Neural crest cell (in vitro differentiated cells): ENCODE measurements at places on chromosomes 11 and 22. TPM values are rescaled to one million over a fixed set of nuclear protein-coding genes. Genes with fewer than 3 reads are reported as not detected.

Gene SRSF8
- 32.5 and 40.4 TPM in 2 replicates for total RNA-seq

Gene PKP3
- total RNA-seq = 0.42 and 1.7 TPM in 2 replicates

Gene SLC22A9
- not detected in 2 replicates for total RNA-seq

Gene ST14
- 0.12 and 0.30 TPM in 2 replicates for total RNA-seq

Gene PPM1F
- total RNA-seq = 44.1 and 49.8 TPM in 2 replicates

Gene MUC5B
- total RNA-seq = 0.36 and 0.42 TPM in 2 replicates

Gene SCGB1A1
- total RNA-seq = not detected in 2 replicates

Gene TOM1
- 24.6 and 24.7 TPM in 2 replicates for total RNA-seq

Gene PANX2
- total RNA-seq = 2.5 and 3.0 TPM in 2 replicates

Gene ANKK1
- total RNA-seq = 0.09 TPM in 1 of 2 replicates, not detected in the other

- no peaks in the 10 kb centered on the region for H3K27me3 ChIP-seq
- H3K36me3 ChIP-seq = peaks cover 17% of the 10 kb centered on the region
- no peak overlapping the region for H3K27ac ChIP-seq
- no peak overlapping the region for H3K4me3 ChIP-seq
- no peak for DNase-seq
Measured at GRCh38 chr11:31419138-31419537, 49.5 kb downstream of the DNAJC24 start.

- no peaks in the 10 kb centered on the region for H3K36me3 ChIP-seq
- peaks cover 21% of the 10 kb centered on the region for H3K4me1 ChIP-seq
- no peak overlapping the region for H3K27ac ChIP-seq
- no peak for DNase-seq
- H3K4me3 ChIP-seq = no peak overlapping the region
- no peaks in the 10 kb centered on the region for H3K27me3 ChIP-seq
Measured at GRCh38 chr22:43823911-43824665, 12.0 kb upstream of the EFCAB6 start.

GRCh38 chr11:122202951-122203456, 87.0 kb upstream of the BLID start:
- H3K4me3 ChIP-seq = peak overlapping the region; percentile 64
- H3K4me1 ChIP-seq = peaks cover 17% of the 10 kb centered on the region
- DNase-seq = peak; percentile 81
- no peaks in the 10 kb centered on the region for H3K36me3 ChIP-seq
- peak overlapping the region; percentile 86 for H3K27ac ChIP-seq

- no peaks in the 10 kb centered on the region for H3K36me3 ChIP-seq
- peak; percentile 59 for DNase-seq
- H3K4me1 ChIP-seq = no peaks in the 10 kb centered on the region
- H3K27me3 ChIP-seq = peaks cover 88% of the 10 kb centered on the region
- H3K27ac ChIP-seq = no peak overlapping the region
Measured at GRCh38 chr22:22710719-22711531, 66.5 kb downstream of the GGTLC2 start.

GRCh38 chr11:68715456-68716122, 31.2 kb downstream of the GAL start:
- peaks cover 27% of the 10 kb centered on the region for H3K4me1 ChIP-seq
- H3K27me3 ChIP-seq = peaks cover 39% of the 10 kb centered on the region
- no peak overlapping the region for H3K27ac ChIP-seq
- no peak overlapping the region for H3K4me3 ChIP-seq
- peaks cover 3% of the 10 kb centered on the region for H3K36me3 ChIP-seq

GRCh38 chr11:132587716-132588115, 944.6 kb downstream of the OPCML start:
- H3K36me3 ChIP-seq = no peaks in the 10 kb centered on the region
- H3K27ac ChIP-seq = peak overlapping the region; percentile 53
- H3K27me3 ChIP-seq = no peaks in the 10 kb centered on the region
- no peak overlapping the region for H3K4me3 ChIP-seq

- DNase-seq = no peak
- no peaks in the 10 kb centered on the region for H3K27me3 ChIP-seq
- H3K27ac ChIP-seq = no peak overlapping the region
- H3K36me3 ChIP-seq = no peaks in the 10 kb centered on the region
- H3K4me1 ChIP-seq = peaks cover 4% of the 10 kb centered on the region
- no peak overlapping the region for H3K4me3 ChIP-seq
Measured at GRCh38 chr11:103803062-103803461, 233.4 kb upstream of the DDI1 start.

DNA sequence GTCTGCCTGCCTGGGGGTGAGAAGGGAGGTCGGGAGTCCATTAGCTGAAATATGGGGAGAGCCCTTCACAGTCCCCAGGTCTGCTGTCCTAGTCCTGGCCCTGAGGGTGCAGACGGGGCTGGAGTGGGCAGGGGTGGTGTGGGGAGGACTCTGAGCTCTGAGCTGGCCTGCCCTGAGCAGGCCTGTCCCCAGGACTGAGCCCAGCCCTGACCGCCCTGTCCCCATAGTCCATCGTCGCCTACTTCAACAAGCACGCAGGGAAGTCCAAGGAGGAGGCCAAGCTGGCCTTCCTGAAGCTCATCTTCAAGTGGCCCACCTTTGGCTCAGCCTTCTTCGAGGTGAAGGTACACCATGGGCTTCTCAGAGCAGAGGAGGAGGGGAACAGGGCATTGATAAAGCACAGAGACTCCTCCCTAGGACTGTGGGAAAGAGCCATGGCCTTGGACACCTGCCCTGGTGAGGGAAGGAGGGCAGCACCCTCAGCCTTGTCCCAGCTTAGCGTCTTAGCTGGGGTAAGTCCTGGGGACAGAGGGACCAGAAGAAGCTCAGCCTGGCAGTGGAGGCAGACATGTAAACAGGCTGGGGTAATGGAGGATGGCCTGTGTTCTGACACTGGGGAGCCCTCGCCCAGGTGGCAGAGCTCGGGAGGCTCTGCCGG, 83.7 kb downstream of the MYO7A start:
- no peaks in the 10 kb centered on the region for H3K27me3 ChIP-seq
- H3K4me3 ChIP-seq = no peak overlapping the region
- peak overlapping the region; percentile 57 for H3K27ac ChIP-seq
- DNase-seq = no peak
- H3K36me3 ChIP-seq = no peaks in the 10 kb centered on the region
- peaks cover 6% of the 10 kb centered on the region for H3K4me1 ChIP-seq

GRCh38 chr11:12531681-12532080, 142.5 kb upstream of the TEAD1 start:
- H3K27ac ChIP-seq = no peak overlapping the region
- H3K27me3 ChIP-seq = no peaks in the 10 kb centered on the region
- DNase-seq = no peak
- no peak overlapping the region for H3K4me3 ChIP-seq

- peaks cover 8% of the 10 kb centered on the region for H3K36me3 ChIP-seq
- H3K27me3 ChIP-seq = no peaks in the 10 kb centered on the region
- H3K4me3 ChIP-seq = no peak overlapping the region
- no peak for DNase-seq
- H3K27ac ChIP-seq = no peak overlapping the region
Measured at GRCh38 chr11:121944556-121945230, 171.3 kb downstream of the BLID start.

DNA sequence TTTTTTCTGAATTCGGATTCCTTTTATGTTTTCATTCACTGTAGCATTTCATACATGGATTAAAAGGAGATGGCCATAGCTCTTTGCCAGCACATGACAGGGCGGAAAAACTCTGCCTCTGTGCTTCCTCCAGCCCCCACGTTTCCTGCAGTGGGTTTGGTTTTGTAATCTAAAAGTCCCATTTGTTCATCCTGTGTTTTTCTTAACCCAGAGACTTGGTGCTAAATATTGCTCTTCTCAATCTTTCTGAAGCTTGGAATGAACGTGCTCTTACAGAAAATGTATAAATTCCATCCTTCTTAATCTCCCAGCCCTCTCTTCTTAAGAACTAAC, 89.9 kb downstream of the PPP6R3 start:
- H3K36me3 ChIP-seq = peaks cover 21% of the 10 kb centered on the region
- H3K27me3 ChIP-seq = no peaks in the 10 kb centered on the region
- H3K4me3 ChIP-seq = no peak overlapping the region
- no peak for DNase-seq

DNA sequence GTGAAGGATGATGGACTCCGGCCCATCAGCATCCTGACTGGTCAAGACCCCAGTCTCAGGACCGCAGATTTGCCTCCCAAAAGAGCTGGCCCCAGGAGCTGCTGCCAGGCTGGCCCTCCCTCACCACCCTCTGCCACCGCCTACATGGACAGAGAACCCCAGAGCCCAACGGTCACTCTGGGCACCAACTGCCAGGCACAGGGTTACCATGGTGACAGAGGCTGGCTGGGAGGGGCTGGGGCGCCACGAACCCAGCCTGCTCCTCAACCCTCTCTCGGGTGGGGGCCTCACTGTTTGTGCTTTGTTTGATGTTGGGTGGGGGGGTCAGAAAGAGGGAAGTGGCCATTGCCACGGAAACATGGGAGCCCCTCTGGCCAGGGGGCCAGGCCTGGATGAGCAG, 55.8 kb downstream of the ELFN2 start:
- H3K4me3 ChIP-seq = no peak overlapping the region
- DNase-seq = no peak
- H3K36me3 ChIP-seq = no peaks in the 10 kb centered on the region
- H3K27ac ChIP-seq = no peak overlapping the region
- H3K4me1 ChIP-seq = peaks cover 9% of the 10 kb centered on the region

GRCh38 chr11:34604145-34604544, 16.7 kb upstream of the EHF start:
- H3K27me3 ChIP-seq = no peaks in the 10 kb centered on the region
- H3K36me3 ChIP-seq = no peaks in the 10 kb centered on the region
- H3K27ac ChIP-seq = no peak overlapping the region

- peaks cover 11% of the 10 kb centered on the region for H3K27me3 ChIP-seq
- H3K4me3 ChIP-seq = no peak overlapping the region
- peaks cover 14% of the 10 kb centered on the region for H3K4me1 ChIP-seq
- H3K36me3 ChIP-seq = no peaks in the 10 kb centered on the region
Measured at GRCh38 chr11:134288486-134288885, 12.3 kb downstream of the GLB1L3 start.

GRCh38 chr11:377883-378500, 8.7 kb downstream of the B4GALNT4 start:
- no peak for DNase-seq
- peaks cover 4% of the 10 kb centered on the region for H3K27me3 ChIP-seq
- H3K4me1 ChIP-seq = peaks cover 13% of the 10 kb centered on the region
- H3K36me3 ChIP-seq = peaks cover 22% of the 10 kb centered on the region

GRCh38 chr11:10798330-10798928, 10.3 kb downstream of the EIF4G2 start:
- H3K4me3 ChIP-seq = no peak overlapping the region
- DNase-seq = no peak
- H3K4me1 ChIP-seq = peaks cover 22% of the 10 kb centered on the region

GRCh38 chr11:72045849-72046248, 34.5 kb downstream of the NUMA1 start:
- peak overlapping the region; percentile 35 for H3K27ac ChIP-seq
- no peak overlapping the region for H3K4me3 ChIP-seq
- H3K27me3 ChIP-seq = no peaks in the 10 kb centered on the region

DNA sequence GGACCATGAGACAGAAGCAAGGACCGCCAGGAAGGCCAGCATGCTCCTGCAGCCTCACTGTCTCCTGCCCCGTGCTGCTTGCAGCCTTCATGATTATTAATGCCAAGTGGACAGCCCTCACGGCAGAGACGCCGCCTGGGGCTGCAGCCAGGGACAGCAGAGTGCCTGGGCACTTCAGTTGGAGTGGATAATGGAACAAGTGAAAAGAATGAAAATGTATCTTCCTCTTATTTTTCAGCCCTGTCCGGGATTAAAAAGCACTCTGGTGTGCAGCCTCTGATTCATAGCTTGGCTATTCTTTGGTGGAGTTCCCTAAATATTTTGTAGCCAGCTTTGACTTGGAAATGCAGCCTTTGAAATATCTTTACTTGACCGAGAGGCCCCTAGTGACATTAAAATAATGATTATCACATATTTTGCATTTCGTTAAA, 1404.2 kb downstream of the BRD1 start:
- H3K4me3 ChIP-seq = no peak overlapping the region
- no peak overlapping the region for H3K27ac ChIP-seq
- H3K36me3 ChIP-seq = no peaks in the 10 kb centered on the region
- peaks cover 5% of the 10 kb centered on the region for H3K27me3 ChIP-seq

GRCh38 chr11:76629116-76629852, 41.3 kb downstream of the LRRC32 start:
- no peak overlapping the region for H3K4me3 ChIP-seq
- no peak for DNase-seq
- H3K27me3 ChIP-seq = no peaks in the 10 kb centered on the region
- H3K27ac ChIP-seq = no peak overlapping the region
- H3K4me1 ChIP-seq = peaks cover 6% of the 10 kb centered on the region

DNA sequence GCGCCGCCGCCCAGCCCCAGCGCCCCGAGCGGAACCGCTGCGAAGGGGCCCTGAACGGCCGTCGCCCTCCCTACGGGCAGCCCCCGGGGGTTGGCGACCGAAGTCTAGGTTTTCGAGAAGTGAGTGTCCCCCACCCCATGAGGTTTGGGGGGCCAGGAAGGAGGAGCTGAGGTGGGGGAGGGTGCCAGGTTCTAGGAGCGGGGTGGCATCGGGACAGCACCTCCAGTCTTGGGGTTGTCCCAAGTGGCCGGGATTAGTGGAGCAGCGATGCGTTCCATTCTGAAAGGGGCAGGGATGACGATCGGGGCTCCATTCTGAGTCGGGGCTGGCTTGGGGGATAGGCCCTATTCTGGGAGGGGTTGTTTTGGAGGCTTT, 408 bp downstream of the PPP2R5B start:
- H3K36me3 ChIP-seq = no peaks in the 10 kb centered on the region
- H3K27ac ChIP-seq = peak overlapping the region; percentile 90
- H3K27me3 ChIP-seq = no peaks in the 10 kb centered on the region

- H3K4me1 ChIP-seq = peaks cover 11% of the 10 kb centered on the region
- H3K4me3 ChIP-seq = no peak overlapping the region
- H3K27ac ChIP-seq = no peak overlapping the region
- no peaks in the 10 kb centered on the region for H3K27me3 ChIP-seq
Measured at GRCh38 chr11:109034339-109034696, 369.4 kb downstream of the DDX10 start.

DNA sequence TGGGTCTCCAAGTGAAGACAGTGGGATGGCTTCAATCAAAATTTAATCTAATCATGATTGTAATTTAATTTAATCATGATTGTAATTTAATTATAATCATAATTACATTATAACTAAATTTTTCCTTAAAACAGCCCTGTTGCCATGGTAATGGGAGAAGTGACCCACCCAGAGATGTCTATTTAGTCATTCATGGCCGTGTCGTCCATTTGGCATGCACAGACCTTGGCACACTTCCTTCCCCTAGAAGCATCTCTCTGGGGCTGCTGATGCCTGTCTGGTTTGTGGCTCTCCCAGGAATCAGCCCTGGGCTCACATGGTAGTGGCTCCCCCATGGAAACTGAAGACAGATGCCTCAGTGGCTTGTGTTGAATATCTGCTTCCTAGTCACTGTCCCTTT, 27.0 kb downstream of the P4HA3 start:
- H3K36me3 ChIP-seq = no peaks in the 10 kb centered on the region
- DNase-seq = no peak
- H3K27me3 ChIP-seq = no peaks in the 10 kb centered on the region
